H9 (cell line): ENCODE measurements at places on chromosomes 11 and 22.

- no peak for DNase-seq
- H3K27ac ChIP-seq: no peak overlapping the region
- H3K4me1 ChIP-seq: no peaks in the 10 kb centered on the region
- H3K27me3 ChIP-seq: no peaks in the 10 kb centered on the region
- no peak overlapping the region for H3K4me3 ChIP-seq
Measured at GRCh38 chr22:37244922-37245722, 1.1 kb upstream of the RAC2 start.

GRCh38 chr11:67271541-67272284 lies 5.4 kb downstream of the GRK2 start:
- no peaks in the 10 kb centered on the region for H3K27me3 ChIP-seq
- no peak overlapping the region for H3K27ac ChIP-seq
- H3K36me3 ChIP-seq: peaks cover 10% of the 10 kb centered on the region
- H3K4me1 ChIP-seq: peaks cover 12% of the 10 kb centered on the region

DNA sequence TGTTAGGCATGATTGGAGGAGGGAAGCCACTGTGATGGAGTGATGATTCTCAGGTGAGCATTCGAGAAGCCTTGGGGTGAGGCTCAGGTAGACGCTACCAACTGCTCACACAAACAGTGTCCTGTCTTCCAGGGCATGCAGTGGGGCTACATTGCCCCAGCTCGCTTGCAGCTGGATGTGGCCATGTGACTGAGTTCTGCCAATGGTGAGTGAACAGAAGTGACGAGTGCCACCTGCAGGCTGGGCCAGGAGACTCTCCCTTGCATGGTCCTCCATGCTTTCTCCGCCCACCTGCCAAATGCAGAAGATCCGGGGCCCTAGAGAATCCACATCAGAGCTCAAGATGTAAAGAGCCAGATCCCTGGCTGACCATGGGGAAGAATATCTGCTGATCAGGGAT lies 195.9 kb downstream of the BCR start:
- H3K36me3 ChIP-seq: no peaks in the 10 kb centered on the region; the same call in 2 of the 3 replicates
- peaks cover 9% of the 10 kb centered on the region; the same call in 1 of the 2 replicates for H3K27me3 ChIP-seq
- H3K27ac ChIP-seq: no peak overlapping the region
- peak; percentile 80 for DNase-seq
- H3K4me3 ChIP-seq: no peak overlapping the region
- H3K4me1 ChIP-seq: no peaks in the 10 kb centered on the region

DNA sequence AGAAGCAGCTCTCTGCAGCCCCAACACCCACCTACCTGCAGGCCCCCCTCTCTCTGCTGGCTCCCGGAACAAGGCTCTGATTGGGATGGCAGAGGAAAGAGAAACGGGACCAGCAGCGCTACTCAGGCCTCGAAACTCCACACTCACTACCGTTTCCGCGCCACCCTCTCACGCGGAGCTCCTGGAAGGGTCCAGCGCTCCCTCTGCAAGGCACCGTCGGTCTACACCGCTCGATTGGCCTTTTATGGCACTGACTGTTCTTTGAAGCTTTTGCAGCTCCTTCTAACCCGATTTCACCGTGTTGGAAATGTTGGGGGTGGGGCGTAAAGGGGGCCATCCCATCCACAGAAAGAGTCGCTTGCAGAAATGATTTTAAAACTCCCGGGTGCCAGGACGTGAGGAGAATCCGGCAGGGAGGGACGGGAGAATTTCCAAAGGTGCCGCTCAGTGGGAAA lies 323 bp upstream of the PANX1 start:
- peak overlapping the region; percentile 18 for H3K27ac ChIP-seq
- H3K4me1 ChIP-seq: peaks cover 13% of the 10 kb centered on the region; the same call in 1 of the 2 replicates
- no peak overlapping the region; the same call in 1 of the 3 replicates for H3K4me3 ChIP-seq
- H3K36me3 ChIP-seq: peaks cover 23% of the 10 kb centered on the region

DNA sequence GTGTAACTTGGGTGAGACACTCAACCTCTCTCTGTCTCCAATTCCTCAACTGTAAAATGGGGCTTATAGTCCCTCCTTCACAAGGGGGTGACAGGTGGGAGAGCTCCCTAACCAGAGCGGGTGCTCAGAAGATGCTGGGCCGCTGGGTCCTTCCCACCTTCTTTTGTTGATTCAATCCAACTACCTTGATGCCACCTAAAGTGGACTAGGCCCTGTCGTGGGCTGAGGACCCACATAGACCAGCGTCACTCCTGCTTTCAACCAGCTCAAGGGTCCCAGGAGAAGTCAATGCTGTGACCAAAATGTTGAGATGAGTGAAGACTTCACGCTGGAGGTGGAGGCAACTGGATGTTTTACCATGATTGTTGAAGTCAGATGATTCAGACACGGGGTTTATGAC lies 72.7 kb upstream of the WNT11 start:
- H3K27me3 ChIP-seq: no peaks in the 10 kb centered on the region
- no peak overlapping the region for H3K27ac ChIP-seq
- H3K36me3 ChIP-seq: no peaks in the 10 kb centered on the region; the same call in 1 of the 3 replicates

DNA sequence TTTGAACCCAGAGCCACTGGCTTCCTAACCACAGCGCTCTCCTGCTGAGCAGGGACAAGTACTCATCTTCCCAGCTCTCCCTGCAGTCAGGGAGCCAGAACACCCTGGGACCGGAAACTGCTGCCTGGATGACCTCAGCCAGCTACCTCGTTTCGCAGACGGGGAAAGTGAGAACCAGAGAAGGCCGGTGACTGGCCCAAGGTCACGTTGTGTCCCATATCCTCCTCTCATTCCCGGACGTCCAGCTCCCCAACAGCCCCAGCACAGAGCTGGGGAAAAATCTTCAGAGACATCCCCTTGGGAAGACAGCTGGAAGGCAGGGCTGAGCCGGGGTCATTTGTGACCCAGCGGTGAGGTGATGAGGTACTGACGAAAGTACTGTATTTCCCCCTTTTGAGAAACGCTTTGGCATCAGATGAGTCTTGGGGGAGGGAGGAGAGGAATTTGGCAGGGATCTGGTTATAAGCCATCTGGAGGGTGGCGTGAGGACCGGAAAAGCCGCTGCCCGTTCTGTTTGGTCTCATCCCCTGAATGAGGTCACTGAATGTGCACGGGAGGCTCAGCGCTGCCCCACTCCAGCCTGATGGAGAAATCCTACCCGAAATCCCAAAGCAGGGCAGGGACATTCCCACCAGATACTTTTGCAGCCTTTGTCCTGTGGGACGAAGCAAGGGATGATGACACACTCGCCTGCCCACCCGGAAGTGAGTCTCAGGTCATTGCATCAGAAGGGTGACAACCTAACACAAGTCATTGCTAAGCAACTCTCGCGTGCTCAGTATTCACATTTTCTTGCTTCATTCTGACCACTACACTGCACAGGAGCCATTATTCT lies 41.1 kb downstream of the LIF start:
- H3K27ac ChIP-seq: no peak overlapping the region
- no peaks in the 10 kb centered on the region; the same call in 1 of the 2 replicates for H3K27me3 ChIP-seq
- H3K4me1 ChIP-seq: no peaks in the 10 kb centered on the region
- H3K36me3 ChIP-seq: no peaks in the 10 kb centered on the region

DNA sequence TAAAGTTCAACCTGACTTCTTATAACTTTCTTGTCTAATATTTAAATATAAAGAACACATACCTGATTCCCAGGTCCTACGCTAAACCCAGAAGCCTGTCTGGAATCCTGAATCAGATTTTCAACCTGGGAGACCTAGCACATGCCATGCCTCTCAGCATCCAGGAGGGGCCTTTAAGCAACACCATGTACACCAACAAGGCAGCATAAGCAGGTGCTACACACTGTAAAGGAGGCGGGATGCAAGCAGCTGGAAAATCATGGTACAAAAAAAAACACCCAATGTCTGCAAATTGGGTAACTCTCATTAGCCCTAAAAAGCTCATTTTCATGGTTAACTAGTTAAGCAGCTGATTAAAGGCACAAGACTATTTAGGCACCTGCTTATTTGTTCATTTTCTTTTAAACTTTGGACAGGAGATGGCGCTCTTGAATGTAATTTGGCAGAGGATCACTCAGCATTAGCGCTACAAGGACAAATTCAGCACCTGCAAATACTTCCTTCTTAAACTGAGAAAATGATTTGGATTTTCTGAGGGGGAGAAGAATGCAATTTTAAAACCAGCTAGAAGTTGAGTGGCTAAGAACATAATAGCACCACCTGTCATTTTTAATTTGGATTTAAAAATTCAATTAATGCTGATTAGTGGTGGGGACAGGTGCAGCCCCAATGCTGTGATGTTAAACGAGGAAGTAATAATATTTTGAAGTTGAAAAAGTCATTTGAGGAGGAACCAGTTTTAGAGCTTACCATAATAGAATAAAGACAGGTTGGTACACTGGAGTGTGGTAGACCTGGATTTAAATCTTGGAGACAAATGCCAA lies 104.0 kb downstream of the FAR1 start:
- no peaks in the 10 kb centered on the region for H3K36me3 ChIP-seq
- no peak overlapping the region for H3K27ac ChIP-seq
- H3K27me3 ChIP-seq: no peaks in the 10 kb centered on the region; the same call in 1 of the 2 replicates
- no peak overlapping the region for H3K4me3 ChIP-seq
- H3K4me1 ChIP-seq: no peaks in the 10 kb centered on the region

DNA sequence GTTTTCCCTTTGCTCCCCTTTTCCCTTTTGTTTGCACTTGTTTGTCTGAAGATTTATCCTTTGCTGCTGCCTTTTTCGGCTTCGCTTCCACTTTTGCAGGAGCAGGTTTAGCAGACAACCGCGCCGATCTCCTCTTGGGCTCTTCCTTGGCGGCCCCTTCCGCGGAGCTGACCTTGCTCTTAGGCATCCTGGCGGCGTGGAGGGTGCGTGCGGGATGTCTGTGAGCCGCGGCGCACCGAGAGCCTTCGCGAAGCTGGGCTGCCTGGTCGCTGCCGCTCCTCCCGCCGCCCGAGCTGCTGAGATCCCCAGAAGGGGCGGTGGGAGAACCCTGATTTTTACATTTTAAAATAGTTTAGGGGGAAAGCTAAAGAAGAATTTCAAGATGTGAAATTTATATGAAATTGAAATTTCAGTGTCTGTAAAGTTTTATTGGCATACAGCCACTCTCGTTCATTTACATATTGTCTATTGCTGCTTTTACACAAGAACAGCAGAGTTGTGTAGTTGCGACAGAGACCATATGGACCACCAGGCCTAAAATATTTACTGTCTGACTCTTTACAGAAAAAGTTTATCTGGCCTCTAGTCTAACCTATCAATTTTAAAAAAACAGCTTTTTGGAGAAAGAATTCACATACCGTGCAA lies 105.2 kb upstream of the RRM1 start:
- peaks cover 7% of the 10 kb centered on the region for H3K36me3 ChIP-seq
- no peaks in the 10 kb centered on the region for H3K27me3 ChIP-seq
- H3K4me3 ChIP-seq: no peak overlapping the region; the same call in 1 of the 2 replicates

- H3K27ac ChIP-seq: no peak overlapping the region
- DNase-seq: peak; percentile 68
- peaks cover 4% of the 10 kb centered on the region; the same call in 1 of the 2 replicates for H3K4me1 ChIP-seq
- no peak overlapping the region; the same call in 2 of the 3 replicates for H3K4me3 ChIP-seq
Measured at GRCh38 chr11:133082453-133082781, 449.9 kb downstream of the OPCML start.

DNA sequence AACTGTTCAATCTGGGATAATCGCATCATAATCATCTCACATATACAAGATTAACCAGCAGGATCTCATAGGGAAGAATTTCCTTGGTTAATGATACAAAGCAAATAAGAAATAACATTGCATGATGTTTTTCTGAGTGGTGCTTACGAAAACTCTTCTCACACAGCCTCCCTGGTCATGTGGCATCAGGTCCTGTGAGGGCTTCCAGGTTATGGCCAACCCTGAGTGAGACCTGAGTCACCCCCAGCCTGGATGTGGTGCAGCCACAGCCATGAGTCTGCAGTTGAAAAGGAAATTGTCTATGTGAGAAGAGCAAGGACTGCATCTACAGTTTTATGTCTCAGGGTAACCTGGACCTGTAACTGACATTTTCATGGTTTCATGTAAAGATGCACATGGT lies 90.5 kb upstream of the XKR3 start:
- no peaks in the 10 kb centered on the region for H3K27me3 ChIP-seq
- no peak for DNase-seq
- H3K27ac ChIP-seq: no peak overlapping the region
- H3K4me1 ChIP-seq: no peaks in the 10 kb centered on the region
- H3K4me3 ChIP-seq: no peak overlapping the region

DNA sequence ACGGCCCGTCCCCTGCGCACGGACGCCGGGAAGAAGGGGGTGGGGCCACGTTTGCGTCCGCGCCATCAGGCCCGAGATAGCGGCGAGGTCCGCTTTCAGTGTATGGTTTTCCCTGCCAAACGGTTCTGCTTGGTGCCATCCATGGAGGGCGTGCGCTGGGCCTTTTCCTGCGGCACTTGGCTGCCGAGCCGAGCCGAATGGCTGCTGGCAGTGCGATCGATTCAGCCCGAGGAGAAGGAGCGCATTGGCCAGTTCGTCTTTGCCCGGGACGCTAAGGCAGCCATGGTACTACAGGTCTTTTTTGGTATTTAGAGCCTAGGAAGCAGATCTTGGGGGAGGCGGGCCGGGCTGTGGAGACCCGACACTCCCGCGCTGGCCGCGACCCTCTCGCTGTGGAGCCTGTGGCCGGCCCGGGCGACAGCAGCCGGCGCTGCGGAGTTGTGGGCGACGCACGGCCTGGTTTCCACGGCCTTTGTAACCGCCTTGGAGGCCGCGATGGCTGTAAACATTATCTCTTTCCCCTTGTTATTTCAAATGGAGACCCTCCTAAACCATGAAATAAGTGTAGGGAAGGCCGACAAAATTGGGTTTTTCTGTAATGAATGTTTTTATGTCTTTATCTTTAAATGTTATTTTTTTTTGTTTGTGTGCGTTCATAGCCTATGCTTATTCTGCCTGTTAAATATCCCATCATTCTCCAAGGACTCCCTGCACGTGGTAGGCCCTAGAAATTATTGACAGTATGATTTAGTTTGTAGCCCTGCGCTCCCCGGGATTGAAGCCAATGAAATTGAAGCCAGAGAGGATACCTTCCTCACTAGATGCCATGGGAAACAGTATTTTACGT lies at the start of gene AASDHPPT:
Gene AASDHPPT, plus strand, starts transcription at position 54 of the 847 bp plus-strand sequence. Its CDS starts 49 bp downstream, at position 103.
- DNase-seq: no peak
- H3K36me3 ChIP-seq: peaks cover 33% of the 10 kb centered on the region
- peaks cover 3% of the 10 kb centered on the region; the same call in 1 of the 2 replicates for H3K4me1 ChIP-seq
- no peaks in the 10 kb centered on the region for H3K27me3 ChIP-seq
- peak within 1 kb of the TSS; percentile 94 for H3K4me3 ChIP-seq

DNA sequence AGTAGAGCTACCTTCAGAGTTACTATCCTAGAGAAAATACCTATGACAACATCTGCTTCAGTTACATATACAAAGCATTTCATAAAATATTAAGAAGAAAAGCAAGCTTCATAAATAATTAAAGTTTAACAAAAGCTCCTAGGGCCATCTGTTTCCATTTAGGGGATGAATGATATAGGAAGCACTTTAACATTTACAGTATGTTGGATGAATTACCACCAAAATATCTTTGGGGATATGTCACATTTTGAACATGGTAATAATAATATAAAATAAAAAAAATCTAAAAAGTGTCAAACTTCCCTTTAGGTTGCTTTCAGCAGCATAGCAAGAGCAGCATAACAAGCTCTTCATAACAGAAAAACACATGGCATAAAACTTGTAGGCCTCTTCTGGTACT lies 104.6 kb downstream of the ATG16L2 start:
- H3K27ac ChIP-seq: no peak overlapping the region
- DNase-seq: no peak
- no peaks in the 10 kb centered on the region for H3K27me3 ChIP-seq
- no peaks in the 10 kb centered on the region for H3K36me3 ChIP-seq
- no peaks in the 10 kb centered on the region for H3K4me1 ChIP-seq
